Pulmonary artery endothelial cell (primary cell): ENCODE measurements at places on chromosomes 16 and 17.

- no peak for DNase-seq
Measured at GRCh38 chr17:7912927-7913524, 3.1 kb downstream of the RNF227 start.

DNA sequence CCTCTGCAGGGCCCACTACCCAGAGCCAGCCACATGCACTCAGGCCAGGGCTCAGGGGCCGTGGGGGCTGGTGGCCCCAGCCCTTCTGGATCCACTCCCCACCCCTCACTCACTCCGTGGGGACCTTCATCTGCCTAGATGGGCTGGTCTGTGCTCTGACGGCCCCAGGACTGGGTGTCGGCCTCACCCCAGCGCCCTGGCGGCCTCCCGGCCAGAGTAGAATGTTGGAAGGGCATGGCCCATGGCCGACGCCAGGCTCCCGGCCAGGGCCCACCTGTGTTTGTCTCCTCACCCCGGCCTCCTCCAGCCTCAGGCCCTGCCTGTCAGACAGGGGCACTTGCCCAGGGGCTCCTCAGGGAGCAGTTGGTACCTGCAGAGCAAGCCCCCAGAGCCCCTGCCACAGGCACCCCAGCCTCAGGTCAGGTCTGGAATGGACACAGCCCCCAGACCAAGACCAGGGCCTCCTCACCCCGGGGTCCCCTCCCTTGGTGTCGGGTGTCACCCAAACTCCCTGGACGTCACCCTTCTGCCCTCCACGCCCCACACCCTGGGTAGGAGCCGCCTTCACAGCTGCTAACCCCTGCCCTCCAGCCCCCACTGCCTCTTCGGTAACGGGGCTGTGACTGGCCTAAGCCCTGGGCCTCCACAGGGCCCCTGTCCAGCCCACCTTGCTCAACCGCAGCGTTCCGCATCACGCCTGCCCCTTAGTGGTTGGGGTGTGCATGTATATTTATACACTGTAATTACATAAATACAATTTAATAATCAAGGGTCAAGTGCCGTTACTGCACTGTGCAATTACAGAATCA is 3.0 kb upstream of the CDH15 start:
- no peak for DNase-seq

DNA sequence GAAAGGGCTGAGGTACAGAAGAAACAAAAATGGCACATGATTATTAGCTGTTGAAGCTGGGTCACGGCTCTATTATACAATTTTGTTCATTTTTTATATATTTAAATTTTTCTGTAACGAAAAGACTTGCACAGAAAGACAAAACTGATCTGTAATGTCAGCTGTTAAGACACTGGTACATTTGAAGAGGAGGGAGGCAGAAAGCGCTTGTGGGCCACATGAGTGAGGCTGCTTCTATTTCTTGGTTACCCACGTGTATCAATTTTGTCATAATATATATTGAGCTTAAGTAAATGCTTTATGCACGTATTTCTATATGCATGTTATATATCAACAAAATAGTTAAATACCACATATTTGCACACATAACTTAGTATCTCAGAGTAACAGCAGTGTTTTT is 151.8 kb upstream of the KCNJ18 start:
- DNase-seq, result no peak

DNA sequence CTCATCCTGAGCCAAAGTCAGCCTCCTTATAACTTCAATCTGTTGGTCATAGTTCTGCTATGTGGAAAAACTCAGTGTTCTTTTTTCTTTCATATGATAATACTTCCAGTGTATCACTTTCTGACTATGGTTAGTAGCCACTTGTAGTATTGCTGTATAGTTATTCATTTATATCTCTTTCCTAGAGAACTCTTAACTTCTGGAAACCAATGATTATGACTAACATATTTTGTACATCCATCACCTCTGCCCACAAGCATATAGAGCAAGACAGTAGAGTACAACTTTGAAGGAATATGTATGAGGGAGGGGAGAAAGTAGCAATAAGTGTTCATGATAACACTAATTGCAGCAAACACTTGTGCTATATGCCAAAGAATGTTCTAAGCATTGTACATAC is 38.6 kb downstream of the COX10 start:
- no peak for DNase-seq

DNA sequence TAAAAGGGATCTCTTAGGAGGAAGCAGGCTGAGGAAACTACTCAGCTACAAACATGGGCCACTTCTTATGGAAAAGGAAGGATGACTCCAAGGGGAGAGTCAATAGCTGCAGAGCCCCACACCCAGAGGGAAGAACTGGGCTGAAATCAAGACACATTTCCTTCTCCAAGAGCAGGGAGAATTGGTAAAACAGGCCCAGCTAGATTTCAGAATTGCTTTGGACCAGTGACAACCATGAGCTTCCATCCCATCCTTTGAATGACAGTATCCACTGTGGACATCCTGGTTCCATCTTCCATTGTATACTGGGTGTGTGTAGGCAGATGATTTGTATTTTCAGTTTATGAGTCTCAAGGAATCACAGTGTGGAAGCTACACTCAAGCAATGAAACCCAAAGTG is 267.5 kb downstream of the IRF8 start:
- DNase-seq, result no peak

- no peak for DNase-seq
Measured at GRCh38 chr16:12214509-12214908, 238.0 kb downstream of the SNX29 start.

GRCh38 chr17:1010586-1010985 is 13.7 kb downstream of the TIMM22 start:
- no peak for DNase-seq
